ENCODE measurements at places on chromosomes 7 and 10. TPM values are rescaled to one million over a fixed set of nuclear protein-coding genes. Genes with fewer than 3 reads are reported as not detected.

DNA sequence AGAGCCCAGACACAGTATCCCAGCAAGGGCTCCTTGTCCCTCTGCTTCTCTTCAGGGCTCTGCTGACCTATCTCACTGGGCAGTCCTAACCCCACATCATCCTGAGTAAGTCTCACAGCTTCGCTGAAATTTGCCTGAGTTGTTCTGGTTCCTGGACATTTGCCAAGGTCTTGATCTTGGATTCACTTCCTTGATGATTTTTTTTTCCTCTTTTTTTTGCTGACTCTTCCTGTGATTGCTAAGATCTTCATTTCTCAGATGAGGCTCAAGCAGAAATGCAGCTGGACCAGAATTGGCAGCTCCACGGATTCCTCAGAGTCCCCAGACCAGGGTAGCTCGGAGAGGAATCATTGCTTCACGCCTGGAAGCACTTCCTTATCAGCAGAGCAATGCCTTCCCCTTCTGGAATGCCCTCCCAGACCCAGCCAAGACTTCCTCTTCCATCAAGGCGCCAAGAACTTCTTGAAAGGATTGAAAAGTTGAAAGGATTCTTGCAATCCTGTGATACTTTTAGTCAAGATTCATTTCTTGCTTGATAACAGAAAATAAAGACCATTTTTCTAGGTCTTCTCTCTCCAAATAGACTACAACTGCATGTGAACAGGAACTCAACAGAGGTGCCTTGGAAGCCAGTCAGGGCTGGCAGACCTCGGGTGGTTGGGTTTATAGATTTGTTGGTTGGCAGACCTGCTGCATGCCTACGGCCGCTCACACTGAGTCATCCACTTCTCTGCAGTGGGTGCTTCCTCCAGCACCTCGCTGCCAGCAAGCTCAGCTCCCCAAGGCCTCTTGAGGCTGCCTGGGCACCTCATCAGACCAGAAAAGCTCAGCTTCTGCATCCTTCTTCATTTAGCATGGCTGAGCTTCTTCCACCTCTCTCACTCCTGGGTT is 8.8 kb upstream of the AFAP1L2 start:
- no peak for DNase-seq

GRCh38 chr10:79443338-79444198 is 1.9 kb downstream of the ZCCHC24 start:
- DNase-seq: no peak

PNLIP gene
- total RNA-seq: not detected

AKR1C4 gene
- total RNA-seq: not detected

- DNase-seq: no peak
Observed at GRCh38 chr10:34184939-34185386, 630.1 kb downstream of the PARD3 start.

DNA sequence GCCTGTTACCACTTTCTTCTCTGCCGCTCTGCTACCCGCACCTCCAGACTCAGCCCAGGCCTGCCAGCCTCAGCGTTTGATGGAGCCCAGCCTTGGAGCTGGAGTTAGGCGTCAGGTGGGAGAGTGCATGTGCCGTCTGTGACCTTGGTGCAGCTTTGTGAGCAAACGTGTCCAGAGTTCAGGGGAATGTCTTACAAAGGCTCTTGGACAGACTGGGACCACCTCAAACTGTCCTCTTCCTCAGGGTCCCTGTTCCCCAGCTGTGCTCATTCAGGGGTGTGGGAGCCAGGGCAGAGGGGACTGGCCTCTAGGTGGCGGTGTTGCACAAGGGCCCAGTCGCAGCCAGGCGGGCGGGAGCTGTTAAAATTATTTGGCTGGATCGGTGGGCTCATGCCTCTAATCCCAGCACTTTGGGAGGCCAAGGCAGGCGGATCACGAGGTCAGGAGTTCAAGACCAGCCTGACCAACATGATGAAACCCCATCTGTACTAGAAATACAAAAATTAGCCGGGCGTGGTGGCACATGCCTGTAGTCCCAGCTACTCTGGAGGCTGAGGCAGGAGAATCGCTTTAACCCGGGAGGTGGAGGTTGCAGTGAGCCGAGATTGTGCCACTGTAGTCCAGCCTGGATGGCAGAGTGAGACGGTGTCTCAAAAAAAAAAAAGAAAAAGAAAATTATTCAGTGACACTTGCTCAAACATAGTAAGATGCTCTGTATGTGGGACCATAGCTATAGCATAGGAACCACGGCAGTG is 89.2 kb downstream of the ADCY1 start:
- peak; percentile 12 for DNase-seq

PLEKHS1 gene
- not detected for total RNA-seq

DNA sequence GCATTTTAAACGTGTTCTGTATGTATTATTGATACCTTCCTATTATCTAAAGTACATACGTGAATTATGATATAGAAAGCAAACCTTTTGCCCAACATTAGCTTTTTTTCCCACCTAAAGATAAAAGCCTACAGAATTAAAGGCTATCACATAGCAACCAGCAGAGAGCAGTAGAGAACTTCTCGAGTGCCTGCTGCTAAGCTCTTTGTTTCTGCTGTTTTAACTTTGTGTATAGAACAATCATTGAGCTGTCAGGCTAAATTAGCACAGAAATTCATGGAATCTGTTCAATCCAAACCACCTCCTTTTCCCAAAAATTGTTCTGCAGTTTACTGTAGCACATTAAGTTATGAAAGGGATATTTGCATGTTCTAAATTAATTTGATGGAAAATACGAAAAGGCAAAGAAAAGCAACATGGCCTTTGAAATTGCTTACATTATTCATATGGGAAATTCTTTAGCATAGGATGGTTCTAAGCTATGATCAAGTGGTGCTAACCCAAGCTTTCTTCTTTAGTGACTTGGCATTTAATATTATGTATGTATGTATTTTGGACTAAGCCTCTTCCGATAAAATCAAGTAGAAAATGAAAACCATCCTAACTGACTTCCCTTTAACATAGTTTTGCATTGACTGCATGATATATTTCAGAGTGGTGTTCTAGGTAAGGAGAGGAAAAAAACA is 1288.5 kb downstream of the GATA3 start:
- DNase-seq: no peak

GRCh38 chr10:6755781-6756460 is 175.8 kb upstream of the PRKCQ start:
- DNase-seq: no peak

GRCh38 chr7:109844362-109844761 is 1246.6 kb upstream of the LRRN3 start:
- DNase-seq: no peak

DNA sequence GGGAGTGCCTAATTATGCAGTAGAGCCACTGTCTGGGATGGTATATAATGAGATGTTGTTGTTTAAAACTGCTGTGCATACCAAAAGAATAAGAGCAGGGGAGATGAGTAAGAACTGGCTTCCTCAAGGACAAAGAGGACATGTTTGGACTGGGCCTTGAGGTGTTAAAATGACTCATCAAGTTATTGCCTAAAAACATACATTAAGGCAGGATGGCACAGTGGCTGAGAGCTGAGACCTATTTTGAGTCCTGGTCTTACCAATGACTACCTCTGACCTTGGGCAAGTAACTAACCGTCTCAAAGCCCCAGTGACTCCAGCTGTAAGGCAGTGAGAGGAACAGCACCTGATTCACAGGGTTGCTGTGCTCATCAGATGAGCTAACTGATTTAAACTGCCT is 71.1 kb downstream of the CFAP58 start:
- no peak for DNase-seq

DNA sequence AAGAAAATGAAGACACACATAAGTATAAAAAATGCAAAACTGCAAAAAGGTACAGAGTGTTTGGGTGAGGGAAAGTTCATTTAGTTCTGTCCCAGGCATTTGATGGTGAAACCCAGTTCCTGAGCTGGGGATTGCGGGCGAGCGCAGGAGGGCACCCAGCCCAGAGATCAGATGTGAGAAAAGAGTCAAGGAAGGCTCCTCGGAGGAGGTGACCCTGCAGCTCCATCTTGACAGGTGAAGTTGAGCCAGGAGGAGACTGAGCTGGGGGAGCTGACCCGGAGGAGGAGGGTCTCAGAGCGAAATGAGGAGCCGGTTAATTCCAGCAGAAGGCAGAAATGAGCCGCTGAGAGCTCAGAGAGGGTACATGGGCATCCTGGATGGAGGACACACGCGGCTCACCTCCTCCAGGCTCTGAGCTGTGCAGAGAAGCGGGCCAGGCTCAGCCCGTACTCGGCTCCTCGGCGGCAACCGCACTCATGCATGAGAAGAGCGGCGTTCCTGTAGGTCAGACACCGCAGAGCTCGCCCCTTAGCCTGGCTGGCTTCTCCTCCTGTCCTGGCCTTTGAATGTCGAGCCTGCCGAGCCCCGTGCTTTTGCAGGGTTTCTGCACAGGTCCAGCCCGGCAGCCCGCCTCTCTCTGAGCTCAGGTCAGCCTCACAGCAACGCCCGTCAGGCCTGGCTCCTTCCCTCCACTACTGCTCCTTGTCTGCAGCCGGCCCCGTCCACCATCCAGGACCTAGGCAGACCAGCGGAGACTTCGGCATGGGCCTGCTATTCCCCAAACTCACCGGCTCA is 9.5 kb upstream of the RAMP3 start:
- no peak for DNase-seq

- no peak for DNase-seq
Observed at GRCh38 chr10:92567952-92568600, 5.8 kb downstream of the IDE start.

DNA sequence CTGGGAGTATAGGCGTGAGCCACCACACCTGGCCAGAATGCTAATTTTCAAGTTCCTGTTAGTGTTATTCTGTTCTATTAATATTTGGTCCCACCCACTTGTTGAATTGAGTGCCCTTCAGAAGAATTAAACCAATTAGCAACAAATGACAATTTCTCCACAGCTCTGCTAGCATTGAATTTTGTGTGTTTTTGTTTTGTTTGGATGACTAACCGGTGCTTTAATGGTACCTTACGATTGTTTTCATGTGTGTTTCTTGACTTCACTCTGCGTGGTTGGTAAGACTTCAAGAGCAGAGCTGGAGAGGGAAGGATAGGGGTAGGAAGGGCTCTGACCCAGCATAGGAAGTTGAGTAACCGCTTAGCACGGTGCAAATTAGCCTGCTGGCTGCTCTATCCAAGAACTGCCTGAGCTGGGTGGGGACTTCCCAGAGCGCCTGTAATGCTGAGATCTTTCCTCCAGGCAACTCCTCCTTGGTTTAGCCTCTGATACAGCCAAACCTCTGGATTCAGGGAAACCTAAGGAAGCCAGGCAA is 4.6 kb downstream of the ARPC1B start:
- DNase-seq: no peak

FMC1 gene
- 24.8 TPM for total RNA-seq

DNA sequence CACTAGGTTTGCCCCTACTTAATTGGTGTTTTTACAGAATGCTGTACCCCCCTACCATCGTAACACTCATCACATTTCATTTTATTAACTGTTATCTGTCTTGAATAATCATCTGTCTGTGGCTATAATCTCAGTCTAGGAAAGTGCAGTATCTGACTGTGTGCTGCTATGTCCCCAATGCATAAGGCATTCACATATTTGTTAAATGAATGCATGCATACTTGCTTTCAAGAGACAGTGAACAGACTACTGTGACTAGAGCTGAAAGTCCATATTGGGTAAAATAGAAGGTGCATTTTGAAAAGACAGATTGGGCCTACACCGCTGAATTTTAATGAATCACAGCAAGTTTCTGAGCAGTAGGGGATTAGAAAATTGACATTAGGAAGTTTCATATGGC is 112.3 kb downstream of the ARHGAP12 start:
- DNase-seq: no peak

- no peak for DNase-seq
Observed at GRCh38 chr7:114854369-114854768, 67.5 kb upstream of the MDFIC start.

AGFG2 gene
- total RNA-seq: 13.3 TPM

DNA sequence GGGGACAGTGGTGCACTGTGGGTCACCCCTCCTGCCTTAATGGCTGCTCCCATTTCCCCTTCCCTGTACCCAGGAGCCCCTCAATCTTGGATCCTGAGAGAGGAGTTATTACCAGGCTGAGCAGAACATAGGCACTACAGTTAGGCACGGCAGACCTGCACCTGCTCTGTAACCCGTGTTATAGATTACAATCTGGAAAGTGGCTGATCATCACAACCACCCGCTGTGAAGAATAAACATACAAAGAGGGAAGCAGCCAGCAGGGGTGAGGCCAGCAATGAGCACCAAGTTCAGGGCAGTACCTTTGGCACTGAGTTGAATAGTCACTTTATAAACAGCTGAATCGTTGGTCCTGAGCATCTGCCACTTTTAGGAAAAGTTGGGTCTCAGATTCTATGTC is 1.7 kb downstream of the CDHR1 start:
- no peak for DNase-seq

MOGAT3 gene
- not detected for total RNA-seq

DNA sequence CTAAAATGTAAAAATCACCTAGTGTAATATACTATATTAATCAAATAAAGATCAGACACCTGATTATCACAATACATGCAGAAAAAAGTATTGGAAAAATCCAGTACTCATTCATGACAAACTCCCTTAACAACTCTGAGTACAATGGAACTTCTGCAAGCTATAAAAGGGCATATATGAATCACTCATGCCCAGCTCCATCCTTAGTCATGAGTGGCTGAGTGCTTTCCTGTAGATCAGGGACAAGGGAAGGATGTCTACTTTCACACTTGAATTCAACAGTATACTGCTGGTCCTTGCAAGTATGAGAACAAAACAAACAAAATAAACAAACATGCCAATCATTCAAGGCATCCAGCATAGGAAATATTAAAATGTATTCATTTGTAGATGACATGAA is 116.5 kb downstream of the ADARB2 start:
- no peak for DNase-seq

GRCh38 chr10:86730227-86730626 is 26.2 kb upstream of the BMPR1A start:
- no peak for DNase-seq

TMEM178B gene
- 22.1 TPM for total RNA-seq

- DNase-seq: no peak
Observed at GRCh38 chr10:5592070-5592469, 67.3 kb downstream of the CALML3 start.

PNLIPRP3 gene
- total RNA-seq: not detected

TMEM273 gene
- 0.37 TPM for total RNA-seq

STAMBPL1 gene
- 3.4 TPM for total RNA-seq

DNA sequence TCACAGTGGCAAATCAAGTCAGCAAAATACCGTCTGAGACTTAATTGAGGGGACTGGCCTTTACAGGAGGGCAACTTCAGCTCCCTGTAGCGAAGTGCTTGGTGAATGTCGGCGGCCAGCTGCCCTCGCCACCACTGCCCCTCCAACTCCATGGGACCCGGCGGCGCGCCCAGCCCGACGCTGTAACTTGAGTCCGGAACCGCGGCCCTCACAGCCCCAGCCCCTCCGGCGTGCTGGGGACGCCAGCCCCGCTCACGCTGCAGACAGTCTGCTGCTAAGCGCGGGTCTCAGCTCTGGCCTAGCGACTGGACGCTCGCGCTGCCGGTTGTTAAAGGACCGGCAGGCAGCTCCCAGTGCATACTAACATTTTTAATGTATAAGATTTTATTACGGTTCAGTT is 113.4 kb upstream of the NUPR2 start:
- no peak for DNase-seq

ITGB8 gene
- total RNA-seq: 19.9 TPM
